Mammary epithelial cell (primary cell): ENCODE measurements at places on chromosomes 7 and 10.

DNA sequence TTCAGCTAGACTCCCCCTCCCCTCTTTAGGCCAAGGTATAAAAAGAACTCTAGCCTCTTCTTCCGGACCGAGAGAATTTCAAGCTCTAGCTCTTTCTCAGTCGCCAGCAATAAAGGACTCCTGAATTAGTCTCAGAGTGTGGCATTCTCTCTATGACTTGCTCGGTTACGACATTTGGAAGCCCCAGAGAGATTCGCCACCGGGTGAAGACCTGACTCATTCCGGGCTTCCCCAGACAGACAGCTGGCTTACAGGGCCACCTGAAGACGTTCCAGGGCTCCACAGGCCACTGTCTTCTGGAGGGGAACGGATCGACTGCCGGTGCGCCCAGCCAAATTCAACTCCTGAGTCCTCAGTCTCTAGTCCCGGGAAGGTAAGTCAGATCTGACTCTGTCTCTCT lies at the start of gene AKR1B15:
TSS of gene AKR1B15 (plus strand) at position 234 of the 400 bp plus-strand sequence. CDS start 15,510 bp downstream, outside the sequence.
- peak; percentile 62 for DNase-seq

- DNase-seq: peak; percentile 52
These were observed 3.8 kb downstream of the HILPDA start for GRCh38 chr7:128459394-128459878.

DNA sequence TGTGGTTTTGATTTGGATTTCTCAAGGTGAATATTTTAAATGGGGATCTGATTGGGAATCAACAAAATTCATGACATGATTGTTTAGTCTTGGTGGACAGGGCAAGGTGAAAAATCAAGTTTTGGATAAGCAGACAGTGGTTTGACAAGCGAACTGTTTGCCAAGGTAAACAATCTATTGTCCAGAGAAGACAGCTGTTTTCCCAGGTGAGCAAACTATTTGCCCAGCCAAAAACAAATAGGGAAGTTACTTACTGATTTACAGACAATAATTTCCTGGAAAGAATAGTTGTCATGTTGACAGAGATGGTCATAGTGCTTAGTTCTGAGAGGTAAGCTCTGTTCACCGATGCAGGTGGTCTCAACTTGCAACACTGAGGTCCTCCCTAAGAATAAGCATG lies 94.0 kb upstream of the STEAP1B start:
- peak; percentile 45 for DNase-seq

- peak; percentile 89 for DNase-seq
These were observed 2.0 kb upstream of the SFR1 start for GRCh38 chr10:104119996-104120395.

DNA sequence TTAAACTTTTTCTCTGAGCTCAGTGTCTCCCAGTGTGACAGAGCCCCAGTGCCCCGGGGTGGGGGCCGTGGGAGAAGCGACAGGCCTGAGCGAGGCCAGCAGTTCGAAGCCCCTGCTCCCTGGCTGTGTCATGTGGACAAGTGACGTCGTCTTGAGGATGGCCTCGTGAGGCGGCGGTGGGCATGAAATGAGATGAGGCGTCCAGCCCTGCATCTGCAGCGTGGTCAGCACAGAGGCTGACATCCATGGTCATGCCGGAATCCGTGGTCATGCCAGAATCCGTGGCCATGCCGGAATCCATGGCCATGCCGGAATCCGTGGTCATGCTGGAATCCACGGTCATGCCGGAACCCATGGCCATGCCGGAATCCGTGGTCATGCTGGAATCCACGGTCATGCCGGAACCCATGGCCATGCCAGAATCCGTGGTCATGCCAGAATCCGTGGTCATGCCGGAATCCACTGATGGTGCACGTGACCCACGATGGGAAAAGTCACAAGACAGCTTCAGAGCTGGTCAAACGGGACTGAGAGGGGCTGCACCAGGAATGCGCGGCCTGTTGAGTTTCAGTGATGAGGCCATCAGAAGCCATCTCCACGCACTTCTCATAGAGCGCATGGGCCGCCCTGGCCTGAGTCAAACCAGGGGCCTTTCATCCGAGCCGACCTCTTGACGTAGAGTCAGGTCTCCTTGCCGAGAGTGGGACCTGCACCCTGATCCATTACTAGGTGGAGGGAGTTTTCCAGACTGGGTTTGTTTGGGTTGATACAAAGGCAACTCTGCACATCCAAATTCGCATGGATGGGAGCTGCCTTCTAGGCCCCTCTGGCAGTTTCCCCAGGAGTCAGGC lies 342.5 kb downstream of the PTPRN2 start:
- no peak for DNase-seq

DNA sequence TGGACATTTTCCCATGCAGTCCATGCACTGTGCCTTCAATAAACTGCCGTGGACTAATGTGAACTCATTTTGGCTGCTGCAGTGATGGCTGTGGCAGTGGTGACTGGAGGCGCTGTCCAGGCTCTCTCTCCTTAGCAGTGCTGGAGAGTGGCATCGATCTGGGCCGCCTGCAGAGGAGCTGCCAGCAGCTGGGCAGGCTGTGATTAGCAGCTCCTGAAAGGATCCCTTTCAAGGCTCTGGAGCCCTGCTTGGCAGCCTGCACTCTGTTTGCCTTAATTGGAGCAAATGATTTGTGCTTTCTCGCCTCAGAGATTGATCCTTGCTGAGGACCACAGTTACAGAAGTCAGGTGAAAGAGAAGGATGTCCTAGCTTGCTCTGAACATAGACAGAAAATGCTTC lies 130.1 kb upstream of the VWC2 start:
- DNase-seq: no peak

DNA sequence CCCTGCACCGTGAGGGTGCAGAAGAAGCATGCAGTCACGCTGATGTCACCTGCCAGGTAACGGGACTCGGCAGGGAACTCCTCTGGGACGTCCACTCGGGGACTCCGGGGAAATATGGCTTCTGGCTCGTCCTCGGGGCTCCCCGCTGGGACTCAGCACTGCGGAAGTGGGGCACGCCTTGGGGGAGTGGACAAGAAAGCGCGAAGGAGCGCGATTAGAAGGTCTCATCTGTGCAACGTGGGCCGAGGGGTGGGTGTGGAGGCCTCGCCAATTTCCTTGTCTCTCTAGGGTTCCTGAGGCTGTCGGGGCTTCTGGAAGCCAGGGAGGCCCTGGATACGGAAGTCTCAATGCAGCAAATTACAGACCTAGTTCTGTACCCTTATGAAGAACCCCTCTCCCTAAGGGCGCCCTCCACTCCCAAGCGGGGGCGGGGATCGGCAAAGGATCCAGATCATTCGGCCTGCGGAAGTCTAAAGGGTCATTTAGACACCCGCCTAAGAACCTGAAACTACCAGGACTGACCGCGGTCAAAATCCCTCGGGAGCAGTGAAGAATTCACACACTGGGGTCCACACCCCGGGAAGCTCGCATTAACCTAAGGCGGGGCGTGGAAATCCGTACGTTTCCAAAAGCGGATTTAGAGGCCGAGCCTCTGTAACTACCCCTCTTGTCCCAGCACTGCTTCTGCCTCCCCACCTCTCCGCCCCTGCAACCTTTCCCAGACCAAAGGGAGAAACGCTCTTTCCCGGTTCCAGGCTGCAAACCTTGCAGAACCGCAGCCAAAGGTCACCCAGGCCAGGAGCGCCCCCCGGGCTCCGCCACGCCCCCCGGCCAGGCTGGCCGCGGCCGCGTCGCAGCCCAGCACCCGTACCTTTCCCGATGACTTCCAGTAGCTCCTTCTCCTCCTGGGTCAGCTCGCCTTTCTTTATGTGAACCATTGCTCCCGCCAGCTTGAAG lies 640 bp downstream of the ANKMY2 start:
- DNase-seq: peak; percentile 46

- peak; percentile 78 for DNase-seq
These were observed 49.1 kb upstream of the FOXK1 start for GRCh38 chr7:4633012-4633411.

GRCh38 chr10:108556186-108556585 lies 1367.1 kb downstream of the XPNPEP1 start:
- DNase-seq: no peak

- DNase-seq: peak; percentile 32
These were observed 973 bp downstream of the CAMK1D start for GRCh38 chr10:12350167-12350872.

GRCh38 chr7:99380032-99380822 lies 5.7 kb downstream of the ARPC1B start:
- peak; percentile 57 for DNase-seq

- DNase-seq: no peak
These were observed 32.7 kb downstream of the DOCK4 start for GRCh38 chr7:112173568-112173905.

DNA sequence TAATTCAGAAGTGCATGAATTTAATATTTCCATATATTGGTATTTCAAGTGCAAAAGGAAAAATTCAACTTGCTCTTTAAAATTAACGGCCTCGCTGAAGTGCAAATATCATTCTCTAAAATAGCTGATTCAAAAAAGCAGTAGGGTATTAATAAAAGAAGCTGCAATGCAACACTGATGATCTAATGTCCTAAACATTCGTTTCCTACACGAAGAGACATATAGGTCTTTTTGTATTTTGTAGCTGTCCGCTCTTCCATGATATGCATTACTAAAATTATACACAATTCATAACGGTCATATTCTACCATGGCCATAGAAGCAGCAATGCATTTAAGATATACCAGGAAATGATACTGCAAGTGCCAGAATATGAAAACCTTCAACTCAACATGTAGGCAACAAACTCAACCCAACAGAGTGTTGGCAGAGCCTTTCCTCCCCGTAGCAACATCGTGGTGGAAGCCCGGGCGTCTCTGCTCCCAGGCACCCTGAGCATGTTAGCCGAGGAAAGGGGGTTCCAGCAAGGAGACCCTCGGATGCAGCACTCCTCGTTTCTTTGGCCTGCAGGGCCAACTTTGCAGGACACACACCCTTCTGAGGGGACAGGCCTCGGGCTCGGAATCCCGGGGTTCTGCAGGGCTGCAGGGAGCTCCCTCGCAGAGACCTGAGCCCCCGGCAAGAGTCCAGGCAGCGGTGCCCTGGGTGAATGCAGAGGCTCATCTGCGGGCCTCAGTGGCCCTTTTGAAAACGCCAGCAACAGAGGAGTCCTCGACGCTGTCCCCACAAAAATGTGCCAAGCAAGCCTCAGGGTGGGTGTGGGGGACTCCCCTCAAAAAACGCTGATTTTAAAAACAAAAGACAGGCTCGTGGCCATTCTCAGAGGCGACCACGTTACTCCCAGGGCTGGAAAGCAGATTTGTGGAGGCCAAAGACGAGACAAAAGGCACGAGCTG lies 1.6 kb downstream of the FAM171A1 start:
- DNase-seq: no peak

- DNase-seq: peak; percentile 15
These were observed 1.6 kb downstream of the SUV39H2 start for GRCh38 chr10:14880229-14880628.

GRCh38 chr7:84817016-84817415 lies 369.8 kb downstream of the SEMA3D start:
- no peak for DNase-seq

DNA sequence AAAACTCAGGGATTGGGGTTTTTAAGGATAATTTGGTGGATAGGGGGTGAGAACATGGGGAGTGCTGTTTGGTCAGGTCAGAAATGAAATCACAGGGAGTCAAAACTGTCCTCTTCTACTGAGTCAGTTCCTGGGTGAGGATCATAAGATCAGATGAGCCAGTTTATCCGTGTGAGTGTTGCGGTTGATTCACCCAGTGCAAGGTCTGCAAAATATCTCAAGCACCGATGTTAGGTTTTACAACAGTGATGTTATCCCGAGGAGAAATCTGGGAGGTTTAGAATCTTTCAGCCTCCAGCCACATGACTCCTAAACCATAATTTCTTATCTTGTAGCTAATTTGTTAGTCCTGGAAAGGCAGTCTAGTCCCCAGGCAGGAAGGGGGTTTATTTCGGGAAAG lies 31.7 kb upstream of the AGR2 start:
- no peak for DNase-seq

DNA sequence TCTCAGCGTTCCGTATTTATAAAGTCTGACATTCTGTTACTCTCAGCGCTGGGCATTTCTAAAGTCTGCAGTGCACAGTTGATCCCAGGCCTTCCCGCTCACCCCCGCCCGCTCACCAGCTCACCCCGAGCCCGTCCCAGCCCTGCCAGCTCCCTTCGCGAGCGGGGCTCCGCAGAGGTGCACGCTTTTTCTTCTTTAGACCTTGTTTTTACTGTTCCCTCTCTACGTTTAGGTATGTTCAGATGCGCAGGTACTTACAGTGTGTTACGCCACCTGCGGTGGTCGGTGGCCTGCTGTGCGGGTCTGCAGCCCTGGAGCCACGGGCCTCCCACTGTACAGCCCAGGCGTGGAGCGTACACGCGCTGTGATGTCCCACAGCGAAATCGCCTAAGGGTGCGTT lies 28.8 kb downstream of the NKX6-2 start:
- no peak for DNase-seq

- DNase-seq: peak; percentile 66
These were observed 109.4 kb downstream of the ABLIM1 start for GRCh38 chr10:114548662-114549061.
